Activated T-helper 17 cell treated with anti-CD3 and anti-CD28 coated beads, Interleukin-2, amount 50 U/mL, for 72 hours (primary cell): ENCODE measurements at places on chromosomes 2 and 18. TPM values are rescaled to one million over a fixed set of nuclear protein-coding genes. Genes with fewer than 3 reads are reported as not detected.

GRCh38 chr2:7819850-7820249, 862.0 kb upstream of the ID2 start:
- ATAC-seq = no peak

Gene BCL2L11
- 12.9 TPM for total RNA-seq

- peak; percentile 82 for ATAC-seq
Observed at GRCh38 chr2:85611705-85612587, at the start of gene C2orf68. C2orf68 (minus strand) TSS chr2:85612066; CDS start chr2:85611984, 82 bp downstream.

Gene IL36G
- 0.48 TPM for total RNA-seq

GRCh38 chr2:18245375-18245774, 315.1 kb downstream of the RDH14 start:
- ATAC-seq = no peak

DNA sequence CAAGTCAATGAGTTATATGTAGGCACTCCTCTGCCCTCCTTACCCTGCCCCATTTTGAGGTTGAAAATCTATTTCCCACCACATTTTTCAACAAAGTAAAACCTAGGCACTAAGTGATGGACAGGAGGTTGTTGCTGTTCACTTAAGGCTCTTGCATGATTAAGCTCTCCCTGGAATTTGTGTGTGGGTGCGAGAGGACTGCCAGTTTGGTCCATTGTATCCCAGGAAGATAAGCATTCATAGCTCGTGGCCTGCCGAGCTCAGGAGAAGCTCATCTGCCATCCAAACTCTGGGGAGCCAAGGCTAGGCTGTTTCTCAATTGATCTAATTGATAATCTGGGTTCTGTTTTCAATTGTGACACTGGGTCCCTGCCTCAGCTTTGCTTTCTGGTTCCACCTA, 4.7 kb upstream of the MAP4K4 start:
- ATAC-seq = no peak

DNA sequence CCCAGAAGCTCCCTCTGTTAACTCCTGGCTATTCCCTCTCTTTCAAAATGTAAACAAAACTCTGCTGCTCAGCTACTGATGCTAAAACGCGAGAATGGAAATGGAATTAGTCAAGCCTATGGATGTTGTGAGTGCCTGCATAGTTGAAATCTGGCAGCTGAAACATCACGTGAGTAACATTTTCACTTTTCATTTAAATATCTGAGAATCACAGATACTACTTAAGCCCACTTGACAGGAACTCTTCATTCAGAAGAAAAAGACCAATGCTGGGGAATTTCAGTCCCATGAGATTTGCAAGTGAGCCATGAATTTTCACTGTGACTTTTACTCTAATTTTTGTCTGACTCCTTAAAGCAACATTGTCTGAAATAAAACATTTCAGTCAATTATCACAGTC, 215.3 kb upstream of the SESTD1 start:
- no peak for ATAC-seq

DNA sequence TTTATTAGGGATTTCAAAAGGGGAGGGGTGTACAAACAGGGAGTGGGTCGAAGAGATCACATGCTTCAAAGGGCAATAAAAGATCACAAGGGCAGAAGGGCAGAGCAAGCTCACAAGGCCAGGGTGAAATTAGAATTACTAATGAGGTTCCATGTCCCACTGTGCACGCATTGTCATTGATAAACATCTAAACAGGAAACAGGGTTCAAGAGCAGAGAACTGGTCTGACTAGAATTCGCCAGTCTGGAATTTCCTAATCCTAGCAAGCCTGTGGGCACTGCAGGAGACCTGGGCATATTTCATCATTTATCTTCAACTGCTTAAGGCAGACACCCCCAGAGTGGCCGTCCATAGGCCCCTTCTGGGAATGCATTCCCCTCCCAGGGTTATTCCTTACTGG, 408.2 kb downstream of the ZNF804A start:
- ATAC-seq = no peak

GRCh38 chr18:9575558-9575957, 38.8 kb downstream of the PPP4R1 start:
- ATAC-seq = peak; percentile 47

Gene UGT1A7
- total RNA-seq = not detected

Gene CIB4
- not detected for total RNA-seq

DNA sequence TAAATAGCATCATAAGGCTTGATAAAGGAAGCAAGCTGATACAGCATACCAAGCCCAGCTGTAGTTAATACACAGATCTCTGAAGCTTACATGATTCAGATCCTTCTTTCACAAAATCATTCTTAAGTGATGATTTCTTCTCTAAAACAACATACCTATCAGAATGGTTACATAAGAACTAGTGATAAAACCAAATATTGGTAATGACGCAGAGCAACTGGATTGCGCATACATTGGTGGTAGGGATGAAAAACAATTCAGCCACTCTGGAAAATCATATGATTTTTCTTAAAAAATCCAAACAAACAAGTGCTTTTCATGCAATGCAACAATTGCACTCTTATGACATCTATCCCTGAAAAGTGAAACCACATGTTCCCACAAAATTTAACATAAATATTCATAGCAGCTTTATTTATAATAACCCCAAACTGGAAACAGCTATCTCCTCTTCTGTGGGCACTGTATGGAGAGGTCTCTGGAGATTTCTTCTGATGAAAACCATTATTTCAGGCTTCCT, 153.6 kb upstream of the DSEL start:
- no peak for ATAC-seq

Gene MAP3K19
- total RNA-seq = 0.13 TPM

DNA sequence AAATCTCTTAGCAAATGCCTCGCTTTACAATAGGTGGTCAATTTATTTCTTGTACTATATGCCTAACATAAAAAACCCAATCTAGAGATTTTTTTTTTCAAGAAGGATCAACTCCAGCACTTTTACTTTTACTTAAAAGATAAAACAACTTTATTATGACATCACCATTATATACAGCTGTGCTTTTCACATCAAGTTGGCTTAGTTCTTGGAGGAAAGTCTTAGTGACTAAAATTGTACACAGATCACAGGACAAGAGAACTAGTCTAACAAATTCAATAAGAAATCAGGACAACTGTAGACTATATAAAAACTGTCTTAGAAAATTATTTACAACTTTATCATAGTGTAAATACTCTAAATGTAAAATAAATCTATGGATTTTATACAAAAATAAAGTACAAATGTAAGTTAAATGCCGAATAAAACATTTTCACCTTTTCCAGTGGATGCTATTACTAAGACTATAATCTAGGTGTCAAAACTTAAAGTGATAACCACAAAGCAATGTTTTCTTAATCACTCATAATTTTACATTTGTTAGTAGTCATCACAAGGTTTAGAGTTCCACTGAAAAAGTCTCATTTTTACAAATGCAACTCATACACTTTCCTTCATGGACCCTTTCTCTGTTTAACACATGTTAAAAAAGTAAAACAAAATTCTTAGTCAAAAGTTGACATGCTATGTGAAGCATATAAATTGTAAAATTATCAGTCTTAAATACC, 5.4 kb upstream of the CD302 start:
- peak; percentile 63 for ATAC-seq

DNA sequence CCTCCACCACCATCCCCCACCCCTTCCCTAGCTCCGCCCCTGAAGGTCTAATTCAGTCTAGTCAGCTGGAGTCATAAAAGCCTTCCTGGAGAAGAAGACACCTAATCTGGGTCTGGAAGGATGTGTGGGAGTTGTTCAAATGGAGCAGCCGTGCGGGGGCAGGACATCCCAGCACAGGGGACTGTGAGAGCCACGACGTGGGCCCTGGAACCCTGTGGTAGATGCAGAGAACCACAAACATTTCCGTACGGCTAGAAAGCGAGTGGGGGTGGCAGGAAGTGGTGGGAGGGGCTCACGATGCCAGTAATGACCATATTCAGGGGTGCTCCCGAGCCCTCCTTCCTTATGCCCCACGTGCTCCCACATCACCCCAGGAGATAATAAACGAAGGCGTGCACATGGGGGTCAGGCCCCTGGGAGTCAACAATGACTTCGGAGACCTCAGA, 20.9 kb upstream of the COL6A3 start:
- ATAC-seq = peak; percentile 38

GRCh38 chr2:42562474-42563144, 5.8 kb upstream of the MTA3 start:
- no peak for ATAC-seq

- ATAC-seq = peak; percentile 92
Observed at GRCh38 chr2:148614322-148615049, 30.1 kb upstream of the EPC2 start.

Gene UGT1A8
- total RNA-seq = not detected
